ENCODE measurements at places on chromosomes 5 and 9.

DNA sequence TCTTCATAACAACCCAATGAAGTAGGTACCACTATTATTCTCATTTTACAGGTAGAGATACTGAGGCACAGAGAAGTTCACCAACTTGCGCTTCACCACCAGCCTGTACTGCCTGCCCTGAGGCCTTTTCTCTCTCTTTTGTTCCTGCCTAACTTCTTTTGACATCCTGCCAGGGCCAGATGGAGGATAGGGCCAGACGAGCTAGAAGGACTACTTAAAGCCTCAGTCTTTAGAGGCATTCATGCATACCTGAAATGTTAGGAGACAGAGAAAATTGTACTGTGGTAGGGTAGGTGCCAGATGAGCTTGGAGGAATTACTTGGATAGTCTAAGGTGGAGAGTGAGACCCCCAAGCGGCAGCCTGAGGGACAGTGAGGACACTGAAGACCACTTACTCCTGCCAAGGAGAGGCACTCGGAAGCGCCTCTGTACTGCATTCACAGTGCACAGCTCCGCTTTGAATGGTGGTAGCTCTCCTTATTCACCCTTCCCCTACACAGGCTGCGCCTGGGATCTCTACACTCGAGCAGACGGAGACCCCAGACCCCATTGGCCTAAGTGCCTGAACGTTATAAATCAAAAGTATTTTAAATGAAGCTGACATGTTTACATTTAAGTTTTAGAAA is 6.2 kb upstream of the ORM1 start:
- no peak for DNase-seq

GRCh38 chr9:104633976-104634520 is 16.0 kb upstream of the OR13C9 start:
- DNase-seq = no peak

DNA sequence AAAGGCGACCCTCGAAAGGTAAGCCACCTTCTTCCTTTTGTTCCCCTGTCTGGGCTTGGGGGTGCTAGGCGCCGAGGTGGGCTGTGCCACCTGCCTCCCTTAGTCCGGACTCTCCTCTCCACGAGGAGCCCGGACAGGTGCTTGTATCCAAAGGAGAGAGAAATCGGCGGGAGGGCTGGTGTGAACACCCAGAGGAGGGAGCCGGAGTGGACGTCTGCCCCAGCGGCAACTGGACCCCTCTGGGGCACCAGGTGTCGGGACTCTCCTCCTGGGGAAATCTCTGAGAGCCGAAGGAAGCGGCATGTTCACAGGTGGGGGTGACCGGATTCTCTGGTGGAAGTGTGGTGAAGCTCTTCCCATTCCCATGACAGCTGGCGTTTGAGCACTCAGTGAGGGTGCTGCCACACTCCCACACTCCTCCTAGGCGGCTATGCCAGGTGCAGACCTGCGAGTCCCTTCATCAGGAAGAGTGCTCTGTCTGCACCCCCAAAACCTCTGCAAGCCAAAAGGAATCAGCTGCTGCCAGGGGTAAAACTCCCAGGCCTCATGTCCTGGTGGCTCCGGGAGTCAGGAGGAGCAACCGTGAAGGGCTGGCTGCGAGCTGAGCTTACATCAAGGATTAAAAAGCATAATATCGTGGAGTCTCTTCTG is 921 bp downstream of the KCNIP1 start:
- no peak for DNase-seq

GRCh38 chr9:119043996-119044395 is 325.2 kb downstream of the BRINP1 start:
- DNase-seq = no peak

DNA sequence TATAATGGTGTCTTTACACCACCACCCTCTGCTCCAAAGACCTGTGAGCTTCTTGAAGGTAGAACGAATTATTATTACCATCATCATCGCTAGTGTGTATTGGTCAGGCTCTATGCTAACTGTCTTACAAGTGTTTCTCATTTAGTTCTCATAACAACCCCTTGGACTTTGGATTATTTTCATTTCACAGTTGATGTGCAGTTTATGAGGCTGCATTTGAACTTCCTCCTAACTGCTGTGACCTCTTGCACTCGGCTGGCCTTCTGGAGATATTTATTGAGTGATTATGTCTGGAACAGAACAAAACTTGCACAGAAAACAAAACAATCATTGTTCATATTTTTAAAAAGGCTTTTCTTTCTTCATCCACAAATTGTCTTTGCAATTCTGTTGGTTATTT is 306.3 kb upstream of the SGCD start:
- no peak for DNase-seq

- no peak for DNase-seq
Observed at GRCh38 chr9:84711398-84711777, 41.9 kb downstream of the NTRK2 start.

DNA sequence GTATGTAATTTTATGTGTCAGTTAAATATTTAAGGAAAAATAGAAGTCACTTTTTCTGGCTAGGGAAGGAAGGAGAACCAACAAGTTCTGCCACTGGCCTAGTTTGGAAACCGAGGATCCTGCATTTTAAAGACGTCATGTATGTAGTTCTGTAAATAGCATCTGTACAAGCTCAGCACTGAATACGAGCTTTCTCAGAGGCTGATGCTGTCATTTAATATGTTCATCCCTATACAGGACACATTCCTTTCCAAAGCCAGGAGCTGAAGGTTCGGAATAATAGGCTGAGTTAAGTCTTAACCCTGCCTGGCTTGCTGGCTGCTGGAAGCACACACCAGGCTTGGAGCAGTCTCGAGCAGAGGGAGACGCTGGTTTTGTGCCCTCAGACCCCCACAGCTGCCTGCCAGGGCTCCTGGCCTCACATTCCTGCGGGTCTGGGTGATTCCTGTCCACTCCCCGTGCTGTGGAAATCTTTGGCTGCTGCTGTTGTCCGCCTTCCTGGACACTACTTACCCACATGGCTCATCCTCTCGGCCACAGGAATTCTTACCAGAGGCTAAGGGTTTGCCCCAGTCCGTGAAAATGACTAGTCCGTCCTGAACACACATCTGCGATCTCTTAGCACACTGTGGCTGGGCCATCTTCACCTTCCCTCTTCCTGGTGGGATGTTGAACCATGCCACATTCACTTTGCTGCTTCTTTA is 36.6 kb downstream of the SLC46A2 start:
- no peak for DNase-seq

DNA sequence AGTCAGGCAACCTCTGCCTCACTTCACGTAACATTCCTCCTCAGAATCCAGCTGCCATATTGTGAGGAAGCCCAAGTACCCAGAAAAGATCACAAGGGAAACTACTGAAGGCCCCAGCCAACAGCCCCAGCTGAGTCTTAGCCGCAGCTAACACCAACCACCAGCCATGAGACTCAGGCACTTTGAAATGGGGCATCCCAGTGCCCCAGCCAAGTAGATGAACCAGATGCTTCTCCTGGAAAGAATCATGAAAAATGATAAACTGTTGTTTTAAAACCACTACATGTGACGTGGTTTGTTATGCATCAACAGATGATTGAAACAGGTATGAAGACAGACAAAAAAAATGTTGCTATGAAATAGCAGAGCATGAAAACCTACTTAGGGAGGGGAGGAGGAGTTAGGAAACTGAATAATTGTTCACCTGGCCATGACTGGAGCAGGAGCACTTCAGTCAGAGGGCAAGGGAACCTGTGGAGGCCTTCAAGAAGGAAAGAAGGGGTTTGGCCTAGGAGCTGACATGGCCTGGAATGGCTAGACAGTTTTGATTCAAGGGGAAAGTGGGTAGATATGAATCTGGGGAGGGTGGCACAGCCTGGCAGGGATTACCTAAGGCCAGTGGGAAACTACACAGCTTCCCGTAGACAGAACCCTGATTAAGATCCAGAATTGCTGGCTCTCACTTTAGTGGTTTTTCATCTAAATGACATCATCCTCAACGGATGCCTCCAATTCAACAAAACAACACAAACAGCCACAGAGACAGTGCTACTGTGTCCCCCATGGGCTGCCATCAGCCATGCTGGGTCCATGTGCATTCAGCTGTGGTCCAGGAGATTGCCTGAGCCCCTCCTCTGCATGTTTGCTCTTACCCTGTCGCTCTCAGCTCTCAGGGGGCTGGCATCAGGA is 211.6 kb downstream of the SYK start:
- DNase-seq = no peak

DNA sequence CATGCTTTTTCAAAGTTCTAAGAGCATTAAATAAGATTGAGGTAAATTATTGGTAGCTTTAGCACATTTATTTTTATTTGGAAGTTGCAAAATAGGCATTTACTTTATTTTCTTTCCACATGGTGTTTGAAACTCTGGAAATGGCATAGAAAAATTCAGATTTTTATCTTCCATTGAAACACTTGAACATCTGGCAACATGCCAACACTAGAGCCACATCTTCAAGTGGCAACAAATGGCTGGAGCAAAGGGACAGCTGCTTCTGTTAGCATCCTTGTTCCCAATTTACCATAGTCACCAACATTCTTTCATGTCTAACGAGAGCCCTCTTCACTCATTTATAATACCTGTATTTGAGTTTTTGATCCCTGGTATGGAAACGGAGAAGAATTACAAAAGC is 539.9 kb downstream of the ZNF608 start:
- no peak for DNase-seq

DNA sequence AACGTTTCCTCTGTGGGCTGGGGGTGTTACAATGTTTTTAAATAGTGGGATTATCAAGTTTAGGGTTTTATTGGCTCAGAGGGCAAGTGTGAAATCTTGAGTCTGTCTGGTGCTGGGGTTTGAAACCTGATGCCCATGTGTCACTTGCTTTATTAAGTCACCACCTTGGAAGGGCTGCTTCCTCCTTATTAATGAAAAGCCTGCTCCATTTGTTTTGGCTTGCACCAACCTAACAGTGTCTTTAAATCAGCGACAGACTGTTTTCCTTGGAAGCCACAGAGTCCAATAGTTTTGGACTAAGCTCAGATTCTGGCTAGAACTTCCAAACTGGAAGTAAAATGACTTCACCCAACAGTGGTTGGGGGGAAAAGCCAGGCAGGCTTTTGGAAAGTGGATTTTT is 10.7 kb upstream of the PALM2AKAP2 start:
- no peak for DNase-seq

GRCh38 chr5:53027913-53028312 is 38.8 kb downstream of the ITGA2 start:
- no peak for DNase-seq

DNA sequence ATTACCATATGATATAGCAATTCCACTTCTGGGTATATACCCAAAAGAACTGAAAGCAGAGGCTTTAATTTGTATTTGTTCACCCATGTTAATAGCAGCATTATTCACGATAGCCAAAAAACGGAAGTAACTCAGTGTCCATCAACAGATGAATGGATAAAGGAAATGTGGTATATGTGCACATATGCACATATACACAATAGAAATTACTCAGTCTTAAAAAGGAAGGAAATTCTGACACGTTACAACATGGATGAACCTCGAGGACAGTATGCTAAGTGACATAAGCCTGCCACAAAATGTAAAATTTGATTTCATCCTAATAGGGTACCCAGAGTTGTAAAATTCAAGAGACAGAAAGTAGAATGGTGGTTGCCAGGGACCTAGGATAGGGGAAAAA is 54.9 kb downstream of the NUP155 start:
- no peak for DNase-seq

- DNase-seq = no peak
Observed at GRCh38 chr5:143557061-143557818, 153.8 kb upstream of the NR3C1 start.

GRCh38 chr5:148425808-148426207 is 42.0 kb downstream of the FBXO38 start:
- no peak for DNase-seq

- DNase-seq = no peak
Observed at GRCh38 chr5:172140866-172141265, 47.2 kb downstream of the STK10 start.

Measured in stimulated activated CD4-positive, alpha-beta T cell treated with anti-CD3 and anti-CD28 coated beads, Interleukin-1b, Interleukin-23, amount 100 ng/mL, for 48 hours (primary cell).